IMR-90 (cell line): ENCODE measurements at places on chromosomes 4 and X.

- DNase-seq, result no peak
Observed at GRCh38 chrX:20529301-20529700, 262.6 kb upstream of the RPS6KA3 start.

GRCh38 chr4:31715302-31715701, 995.1 kb downstream of the PCDH7 start:
- DNase-seq, result no peak

DNA sequence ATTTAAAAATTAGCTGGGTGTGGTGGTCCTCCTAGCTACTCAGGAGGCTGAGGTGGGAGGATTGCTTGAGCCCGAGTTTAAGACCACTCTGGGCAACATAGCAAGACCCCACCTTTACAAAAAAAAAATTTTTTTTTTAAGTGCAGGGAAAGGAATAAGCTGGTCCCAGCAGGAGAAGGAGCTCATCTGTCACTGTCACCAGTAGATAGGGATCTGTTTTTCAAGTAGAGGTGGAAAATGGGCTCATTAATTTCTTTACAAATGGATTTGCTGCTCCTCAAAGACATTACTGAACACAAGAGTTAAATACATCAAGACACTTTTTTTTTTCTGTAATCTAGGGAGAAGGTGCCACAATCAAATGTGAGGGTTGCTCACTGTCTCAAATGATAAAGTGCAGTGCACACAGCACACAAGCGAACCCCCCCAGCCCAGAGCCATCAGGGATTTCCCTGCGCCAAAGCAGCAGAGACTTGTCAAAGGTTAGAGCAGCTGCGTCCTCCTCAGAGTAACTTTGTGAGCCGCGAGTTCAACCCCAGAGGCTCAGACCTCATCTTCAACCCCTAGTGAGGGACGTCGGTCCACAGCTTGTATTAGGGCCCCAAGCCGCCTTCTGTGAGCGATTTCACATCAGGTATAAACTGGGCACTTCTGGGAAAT, 14.3 kb upstream of the MTNR1A start:
- DNase-seq, result no peak

DNA sequence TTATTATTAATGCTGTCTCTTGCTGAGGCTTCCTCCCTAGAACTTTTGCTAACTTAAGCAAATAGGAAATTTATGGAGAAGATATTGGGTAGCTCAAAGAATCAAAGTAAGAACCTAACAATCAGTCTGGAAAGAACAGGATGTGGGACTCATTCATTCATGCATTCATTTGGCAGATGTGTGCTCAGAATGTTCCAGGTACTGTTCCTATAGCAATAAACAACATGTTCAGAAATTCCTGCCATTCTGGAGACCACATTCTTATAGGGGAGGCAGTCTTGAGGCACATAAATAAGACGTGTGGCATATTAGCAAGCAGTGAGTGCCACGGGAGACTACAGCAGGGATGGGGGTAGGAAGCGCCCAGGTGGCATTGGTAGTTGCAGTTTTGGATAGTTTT, 5.0 kb downstream of the GRK4 start:
- DNase-seq, result no peak

DNA sequence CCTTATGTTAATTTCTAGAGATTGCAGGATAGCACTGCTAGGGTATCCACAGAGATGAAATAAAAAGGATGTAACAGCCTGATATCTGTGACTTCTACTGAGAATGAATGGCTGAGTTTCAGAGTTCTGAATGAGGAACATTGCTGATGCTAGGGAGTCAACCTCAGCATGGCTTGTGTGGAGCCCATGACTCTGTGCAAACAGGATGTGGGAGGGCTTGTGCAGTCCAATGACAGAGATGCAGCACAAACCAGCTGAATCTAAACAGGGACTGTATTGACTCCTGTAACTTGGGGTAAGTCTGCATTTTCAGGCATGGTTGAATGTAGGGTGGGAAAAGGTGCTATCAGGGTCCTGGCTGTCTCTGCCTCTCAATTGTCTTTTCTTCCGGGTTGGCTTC, 5.3 kb upstream of the RASL11B start:
- DNase-seq, result no peak

DNA sequence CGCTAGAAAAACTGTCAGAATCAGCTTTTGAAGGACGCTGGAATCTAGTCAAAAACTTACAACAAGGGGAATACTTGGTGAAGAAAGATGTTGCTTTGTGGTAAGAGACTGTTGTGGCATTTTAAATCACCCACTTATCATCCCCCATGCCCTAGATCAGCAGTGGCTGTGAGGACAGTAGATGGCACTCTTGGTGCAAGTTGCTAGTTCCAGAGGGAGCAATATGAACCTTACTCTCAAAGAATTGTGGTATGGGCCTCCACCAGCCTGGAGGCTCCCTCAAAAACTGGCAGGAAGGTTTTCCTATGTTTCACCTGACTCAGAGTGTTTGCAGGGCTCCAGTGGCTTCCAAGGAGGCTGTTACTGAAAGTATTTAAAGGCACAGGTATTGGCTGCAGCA, 37.7 kb upstream of the SLC16A2 start:
- DNase-seq, result peak; percentile 59

DNA sequence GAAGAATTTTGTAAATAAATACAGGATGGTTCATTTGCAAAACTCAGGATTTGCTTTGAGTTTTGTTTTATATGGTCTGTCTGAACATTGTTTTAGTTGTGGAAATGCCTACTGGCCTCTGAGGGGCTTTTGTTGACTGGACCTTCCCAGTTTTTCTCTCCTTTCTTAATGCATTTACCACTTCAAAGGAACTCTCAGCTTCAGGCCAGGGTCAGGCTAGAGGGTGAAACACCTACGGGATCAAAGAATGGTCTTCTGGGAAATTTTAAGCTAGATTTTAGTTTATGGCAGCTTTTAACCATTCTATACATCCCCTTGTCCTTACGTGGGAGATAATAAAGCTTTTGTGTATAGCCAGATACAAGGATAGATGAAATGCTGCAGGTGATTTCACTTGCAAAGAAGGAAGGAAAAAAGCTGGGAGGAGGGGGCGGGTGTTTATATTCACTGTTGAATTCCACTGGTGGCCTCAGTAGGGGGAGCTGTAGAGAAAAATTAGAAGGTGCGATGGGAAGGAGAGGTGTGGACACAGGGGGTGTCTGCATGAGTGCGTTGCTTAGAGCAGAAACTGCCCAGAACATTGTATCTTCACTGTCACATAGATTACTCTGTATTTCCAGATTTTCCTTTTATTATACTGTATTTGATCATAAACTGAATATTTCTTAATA, 151.8 kb downstream of the TSPAN5 start:
- DNase-seq, result no peak

DNA sequence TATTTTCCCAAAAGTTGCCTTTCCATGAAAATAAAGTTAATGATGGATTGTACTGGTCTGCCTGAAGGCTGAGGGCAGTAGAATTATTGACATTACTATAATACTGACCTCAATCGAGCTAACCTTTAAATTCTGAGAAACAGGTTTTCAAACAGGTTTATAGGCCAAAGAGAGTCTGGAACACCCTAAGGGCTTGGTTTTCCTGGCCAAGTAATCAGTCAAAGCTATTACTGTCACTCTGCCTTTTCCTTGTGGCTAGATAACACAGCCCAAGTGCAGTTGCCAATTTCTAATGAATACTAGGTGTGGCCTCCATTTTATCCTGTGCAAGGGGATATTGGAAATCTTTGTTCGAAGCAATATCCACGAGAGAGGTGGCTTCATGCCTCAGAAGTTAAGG, 75.2 kb downstream of the INTS12 start:
- no peak for DNase-seq

DNA sequence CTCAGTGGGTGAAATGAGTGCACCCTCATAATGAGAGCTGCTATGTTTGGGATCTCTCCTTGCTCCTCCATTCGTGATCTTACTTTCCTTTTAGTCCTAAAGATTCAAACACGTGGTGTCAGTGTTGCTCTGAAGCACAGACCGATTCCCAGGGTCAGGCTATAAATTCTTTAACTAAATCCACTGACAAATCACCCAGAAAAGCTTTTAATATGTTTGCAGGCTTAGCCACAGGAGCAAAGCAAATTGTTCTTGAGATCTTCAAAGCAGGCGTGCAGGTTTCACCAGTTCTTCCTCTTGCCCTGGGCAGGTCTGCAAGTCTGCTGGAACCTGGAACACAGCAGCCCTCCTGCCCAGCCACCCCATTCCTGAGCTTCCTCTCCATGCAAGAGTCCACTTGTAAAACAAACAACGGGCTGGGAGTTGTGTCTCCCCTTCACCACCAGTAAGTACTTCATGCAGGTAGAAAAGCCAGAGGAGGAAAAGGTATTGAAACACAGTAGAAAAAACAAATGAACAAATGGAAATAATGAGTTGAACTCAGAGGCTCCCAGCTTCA, 70.1 kb upstream of the ENPP6 start:
- peak; percentile 68 for DNase-seq

GRCh38 chr4:57661517-57662090, 551.4 kb upstream of the IGFBP7 start:
- no peak for DNase-seq

DNA sequence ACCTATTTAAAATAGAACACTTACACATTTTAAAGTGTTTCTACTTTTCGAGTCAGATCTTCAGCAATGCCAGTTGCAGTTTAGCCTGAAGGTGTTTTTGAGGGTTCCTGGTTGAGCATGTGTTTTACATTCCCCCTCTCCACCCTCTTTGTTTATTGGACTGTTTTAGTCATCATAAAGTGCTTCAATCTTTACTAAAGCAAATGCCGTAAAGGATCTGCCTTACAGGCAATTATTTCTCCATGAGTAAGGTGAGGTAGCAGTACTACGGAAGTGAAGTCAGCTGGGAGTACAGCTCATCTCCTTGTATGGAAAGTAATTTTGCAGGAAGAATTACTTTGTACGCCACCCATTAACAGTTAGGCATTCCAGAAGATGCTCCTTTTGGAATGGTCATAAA, 36.9 kb downstream of the PDLIM5 start:
- DNase-seq, result peak; percentile 87

- DNase-seq, result no peak
Observed at GRCh38 chr4:89257376-89257775, 50.2 kb downstream of the GPRIN3 start.

DNA sequence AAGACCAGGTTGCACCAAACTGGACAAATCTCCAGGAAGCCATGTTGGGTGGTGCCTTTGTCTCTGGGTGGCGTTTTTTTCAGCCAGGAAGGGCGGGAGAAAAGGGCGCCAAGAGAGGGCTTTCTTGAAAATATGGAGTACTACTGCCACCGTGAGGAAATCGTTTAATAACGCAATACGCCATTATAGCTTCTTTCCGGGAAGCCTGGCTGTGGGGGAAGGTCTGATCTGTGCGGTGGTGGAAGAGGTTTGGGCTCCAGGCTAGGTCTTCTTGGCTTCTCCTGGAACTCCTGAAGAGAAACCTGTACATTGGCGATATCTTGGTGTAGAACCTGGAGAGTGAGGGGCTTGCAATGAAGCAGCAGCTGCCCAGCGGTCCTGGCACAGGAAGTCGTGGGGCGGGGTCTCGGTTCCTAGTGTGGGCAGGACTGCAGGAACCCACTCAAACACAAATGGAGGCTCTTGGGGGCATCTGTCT, 202.7 kb downstream of the OR13H1 start:
- peak; percentile 86 for DNase-seq
